Right ventricle myocardium inferior (tissue), 1 donor: ENCODE measurements at places on chromosomes 5 and 9.

DNA sequence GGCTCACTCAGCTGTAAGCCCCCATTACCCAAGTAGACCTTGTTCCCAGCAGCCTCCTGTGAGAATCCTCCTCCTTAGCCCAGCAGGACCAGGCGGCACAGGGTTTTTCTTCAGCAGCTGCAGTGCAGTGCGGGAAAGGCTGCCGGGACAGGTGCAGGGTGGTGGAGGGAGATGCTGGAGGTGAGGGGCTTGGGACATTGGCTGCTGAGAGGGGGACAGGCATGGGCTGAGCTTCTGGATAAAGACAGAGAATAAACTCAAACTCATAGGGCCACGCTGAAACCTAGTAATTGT is 174.7 kb downstream of the CACNA1B start:
- no peak for DNase-seq

- no peak for DNase-seq
Observed at GRCh38 chr5:94793113-94793815, 174.8 kb downstream of the SLF1 start.

- DNase-seq: no peak
Observed at GRCh38 chr9:21016701-21017491, 14.5 kb downstream of the HACD4 start.

DNA sequence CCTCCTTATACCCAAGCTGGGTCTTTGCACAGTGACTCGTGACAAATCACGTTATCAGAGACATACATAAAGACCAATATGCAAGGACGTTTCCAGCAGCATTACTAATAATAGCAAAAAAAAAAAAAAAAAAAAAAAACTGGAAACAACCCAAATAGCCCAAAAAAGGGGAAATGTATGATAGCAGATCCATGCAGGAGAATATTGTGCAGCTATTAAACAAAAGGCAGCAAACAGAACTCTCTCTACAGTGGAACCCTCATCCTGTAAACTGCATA is 37.7 kb downstream of the C5orf15 start:
- DNase-seq: no peak

GRCh38 chr9:79300068-79300467 is 271.7 kb upstream of the TLE4 start:
- no peak for DNase-seq

- no peak for DNase-seq
Observed at GRCh38 chr5:73692981-73693380, 67.0 kb downstream of the ARHGEF28 start.

- no peak for DNase-seq
Observed at GRCh38 chr5:84403773-84404172, 19.1 kb upstream of the EDIL3 start.

- no peak for DNase-seq
Observed at GRCh38 chr9:134253606-134254205, 72.5 kb upstream of the RXRA start.

DNA sequence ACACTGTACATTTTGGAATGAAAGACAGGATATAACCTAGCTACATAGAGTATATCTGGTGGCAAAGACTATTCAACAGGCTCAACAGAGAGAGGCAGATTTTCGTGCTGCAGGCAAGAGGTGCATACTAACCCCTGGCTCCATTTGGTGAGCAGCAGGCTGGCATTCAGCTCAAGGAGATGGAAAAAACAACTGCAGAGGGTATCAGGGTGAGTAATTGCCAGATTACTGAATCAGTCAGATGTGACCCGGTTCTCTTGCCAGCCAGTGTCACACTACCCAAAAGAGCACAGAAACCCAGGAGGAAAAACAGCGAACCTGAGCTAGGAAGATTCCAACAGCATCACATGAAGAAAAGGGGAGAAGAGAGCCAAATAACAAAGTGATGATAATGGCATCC is 130.4 kb upstream of the PRLR start:
- no peak for DNase-seq

DNA sequence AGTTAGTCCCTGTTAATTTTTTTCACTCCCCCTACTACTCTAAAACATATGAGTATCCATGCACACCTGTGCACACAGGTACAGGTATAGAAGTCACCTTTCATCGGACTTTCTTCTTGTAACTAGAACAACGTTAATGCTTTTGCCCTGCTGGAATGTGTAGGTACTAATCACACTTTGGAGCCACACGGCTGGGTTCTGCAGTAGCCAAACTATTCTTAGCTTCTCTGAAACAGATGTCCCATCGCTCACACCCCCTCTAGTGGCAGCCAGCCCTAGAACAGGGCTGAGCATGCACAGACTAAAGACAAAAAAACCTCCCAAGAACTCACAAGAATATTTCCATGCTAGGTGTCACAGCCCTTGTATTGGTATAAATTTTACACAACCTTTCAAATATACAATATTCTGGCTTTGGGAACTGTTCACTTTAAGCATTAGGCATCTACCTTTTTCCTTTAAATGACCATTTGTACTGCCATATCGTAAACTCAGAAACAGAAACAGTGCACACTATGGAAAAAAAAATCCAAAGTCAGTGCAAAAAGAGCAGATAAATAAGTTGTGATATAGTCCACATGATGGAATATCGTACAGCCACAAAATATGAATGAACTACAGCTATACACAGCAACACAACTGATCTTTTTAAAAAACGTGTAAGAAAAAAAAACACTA is 64.0 kb downstream of the RETREG1 start:
- DNase-seq: peak; percentile 88

- DNase-seq: no peak
Observed at GRCh38 chr9:35681341-35682002, 7.7 kb downstream of the CA9 start.

DNA sequence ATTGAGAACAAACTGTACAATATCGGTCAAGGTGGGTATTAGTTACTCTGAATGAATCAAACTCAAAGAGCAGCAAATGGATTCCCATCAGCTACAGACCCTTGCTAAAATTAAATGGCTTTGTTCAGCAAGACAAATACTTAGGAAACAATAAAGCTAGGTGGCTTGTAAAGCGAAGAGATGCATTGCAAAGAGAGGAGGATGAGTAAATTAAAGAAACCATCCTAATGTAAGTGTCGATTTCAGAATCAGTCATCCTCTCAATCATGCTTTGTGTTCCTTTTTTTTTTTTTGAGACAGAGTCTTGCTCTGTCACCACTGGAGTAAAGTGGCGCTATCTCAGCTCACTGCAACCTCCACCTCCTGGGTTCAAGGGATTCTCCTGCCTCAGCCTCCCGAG is 359.2 kb upstream of the ZNF462 start:
- no peak for DNase-seq

DNA sequence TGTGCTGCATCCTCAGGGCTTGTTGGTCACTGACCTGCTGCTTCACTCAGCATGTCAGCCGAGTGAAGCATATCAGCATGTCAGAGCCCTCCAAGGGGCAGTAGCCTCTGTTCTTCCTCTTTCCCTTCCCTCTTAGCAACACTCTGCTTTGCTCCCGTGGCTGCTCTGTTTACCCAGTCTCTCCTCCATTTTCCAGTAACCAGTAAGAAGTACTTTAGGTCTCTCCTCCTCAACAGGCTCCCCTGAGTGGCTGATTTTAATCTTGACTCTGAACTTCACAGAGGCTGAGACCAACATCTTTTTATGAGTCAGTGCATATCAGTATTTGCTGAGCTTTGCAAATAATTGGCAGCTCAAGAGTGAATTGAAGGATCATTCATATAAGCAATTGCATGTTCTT is 18.6 kb upstream of the ADRB2 start:
- no peak for DNase-seq

DNA sequence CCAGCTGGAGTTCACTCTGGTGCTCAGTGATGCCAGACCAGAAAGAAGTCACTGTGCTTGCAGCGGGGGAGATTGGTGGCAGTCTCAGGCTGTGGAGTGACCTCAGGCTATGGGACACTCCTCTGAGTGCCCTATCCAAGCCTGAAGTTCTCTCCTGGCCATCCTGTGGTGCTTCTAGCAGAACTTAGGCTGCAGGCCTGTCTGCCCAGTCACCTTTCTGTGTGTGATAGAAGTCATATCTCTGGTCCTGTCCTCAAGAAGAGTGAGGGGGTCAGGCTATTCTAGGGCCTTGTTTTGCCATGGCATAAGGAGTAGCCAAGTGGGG is 9.3 kb downstream of the PDLIM4 start:
- DNase-seq: no peak

GRCh38 chr5:132267931-132268768 is 10.7 kb downstream of the PDLIM4 start:
- no peak for DNase-seq

GRCh38 chr5:68049053-68049713 is 166.4 kb upstream of the PIK3R1 start:
- DNase-seq: no peak

GRCh38 chr9:129305246-129305645 is 127.2 kb upstream of the IER5L start:
- no peak for DNase-seq

- DNase-seq: no peak
Observed at GRCh38 chr5:84057211-84057610, 327.5 kb downstream of the EDIL3 start.

DNA sequence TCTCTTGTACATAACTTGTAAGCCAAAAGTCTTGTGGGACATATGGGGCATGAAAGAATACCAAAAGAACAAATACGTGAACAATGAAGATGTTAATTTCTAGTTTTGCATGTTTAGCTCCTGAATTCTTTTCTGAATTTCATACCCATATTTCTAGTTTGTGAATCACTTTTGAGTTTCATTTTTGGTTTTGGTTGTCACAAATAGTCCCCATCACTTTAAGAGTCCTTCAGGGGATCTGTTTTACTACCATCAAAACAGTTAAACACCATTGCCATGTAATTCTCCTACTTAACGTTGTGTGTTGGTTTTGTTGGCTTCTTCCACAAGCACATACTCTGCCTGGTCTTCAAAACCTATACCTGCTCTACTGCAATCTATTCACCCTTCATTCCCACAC is 27.0 kb downstream of the VCAN start:
- DNase-seq: no peak

DNA sequence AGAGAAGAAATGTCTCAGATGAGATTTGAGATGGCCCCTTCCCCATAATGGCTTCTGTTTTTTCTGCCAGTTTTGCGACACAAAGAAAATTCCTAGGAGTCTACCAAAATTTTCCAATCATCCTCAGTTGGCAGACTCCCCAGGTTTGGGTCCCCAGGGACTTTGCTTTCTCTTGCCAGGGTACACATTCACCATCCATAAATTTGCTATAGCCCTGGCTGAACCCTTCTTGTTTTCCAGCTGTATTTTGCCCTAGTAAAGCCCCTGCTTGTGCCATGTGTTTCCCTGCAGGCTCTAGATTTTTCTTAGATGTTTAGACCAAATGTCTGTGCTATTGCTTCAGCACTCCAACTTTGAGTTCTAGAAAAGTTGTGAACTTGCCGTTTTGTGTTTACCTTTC is 283.2 kb downstream of the ANXA1 start:
- no peak for DNase-seq

DNA sequence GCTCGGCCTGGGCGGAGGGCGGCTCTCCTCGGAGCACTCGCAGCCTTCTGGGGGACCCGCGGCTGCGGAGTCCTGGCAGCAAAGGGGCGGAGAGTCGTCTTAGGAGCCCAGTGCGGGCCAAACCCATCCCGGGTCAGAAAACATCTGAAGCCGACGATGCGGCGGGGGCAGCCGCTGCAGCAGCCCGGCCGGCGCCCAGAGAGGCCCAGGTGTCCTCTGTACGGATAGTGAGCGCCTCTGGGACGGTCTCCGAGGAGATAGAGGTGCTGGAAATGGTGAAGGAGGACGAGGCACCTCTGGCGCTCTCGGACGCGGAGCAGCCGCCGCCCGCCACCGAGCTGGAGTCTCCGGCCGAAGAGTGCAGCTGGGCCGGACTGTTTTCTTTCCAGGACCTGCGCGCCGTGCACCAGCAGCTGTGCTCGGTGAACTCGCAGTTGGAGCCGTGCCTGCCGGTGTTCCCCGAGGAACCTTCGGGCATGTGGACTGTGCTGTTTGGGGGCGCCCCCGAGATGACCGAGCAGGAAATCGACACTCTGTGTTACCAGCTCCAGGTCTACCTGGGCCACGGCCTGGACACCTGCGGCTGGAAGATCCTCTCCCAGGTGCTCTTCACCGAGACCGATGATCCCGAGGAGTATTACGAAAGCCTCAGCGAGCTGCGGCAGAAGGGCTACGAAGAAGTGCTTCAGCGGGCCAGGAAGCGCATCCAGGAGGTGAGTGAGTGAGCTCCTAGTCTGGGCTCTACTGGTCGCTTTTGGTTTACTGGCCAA is 1.2 kb downstream of the JMY start:
- DNase-seq: no peak

DNA sequence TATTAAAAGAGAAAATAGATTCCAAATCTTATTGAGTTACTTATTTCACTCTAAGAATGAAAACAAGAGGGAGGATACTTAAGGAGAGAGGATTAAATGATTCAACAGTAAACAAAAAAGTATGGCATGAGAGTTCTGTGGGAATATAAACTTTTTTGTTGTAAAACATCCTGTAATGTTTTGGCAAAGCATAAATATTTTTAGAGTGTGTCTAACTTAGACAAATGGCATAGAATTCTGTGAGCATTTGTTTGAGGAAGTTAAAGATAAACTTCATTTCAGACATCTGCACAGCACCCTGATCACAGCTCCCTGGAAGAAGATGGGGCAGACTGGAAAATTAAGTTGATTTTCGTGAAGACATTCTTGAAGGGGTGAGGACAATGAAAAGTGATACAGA is 246.8 kb upstream of the HAPLN1 start:
- no peak for DNase-seq

DNA sequence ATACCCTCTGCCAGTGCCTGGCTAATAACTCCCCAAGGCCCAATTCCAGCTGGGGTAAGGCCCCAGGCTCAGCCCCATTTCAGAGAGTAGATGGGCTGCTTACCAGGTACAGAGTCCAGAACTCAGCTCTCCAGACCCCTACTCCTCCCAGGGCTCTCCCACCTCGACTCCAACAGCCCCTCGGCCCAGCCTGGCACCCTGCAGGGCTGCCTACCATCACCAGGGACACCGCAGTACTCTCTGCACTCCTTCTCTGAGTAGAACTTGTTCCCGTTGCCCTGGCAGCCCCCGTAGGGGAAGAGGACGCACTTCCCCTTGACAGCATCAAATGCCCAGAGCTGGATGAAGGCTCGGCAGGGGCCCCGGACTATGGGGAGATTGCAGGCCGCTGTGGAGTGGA is 17.4 kb downstream of the AMBP start:
- DNase-seq: no peak

DNA sequence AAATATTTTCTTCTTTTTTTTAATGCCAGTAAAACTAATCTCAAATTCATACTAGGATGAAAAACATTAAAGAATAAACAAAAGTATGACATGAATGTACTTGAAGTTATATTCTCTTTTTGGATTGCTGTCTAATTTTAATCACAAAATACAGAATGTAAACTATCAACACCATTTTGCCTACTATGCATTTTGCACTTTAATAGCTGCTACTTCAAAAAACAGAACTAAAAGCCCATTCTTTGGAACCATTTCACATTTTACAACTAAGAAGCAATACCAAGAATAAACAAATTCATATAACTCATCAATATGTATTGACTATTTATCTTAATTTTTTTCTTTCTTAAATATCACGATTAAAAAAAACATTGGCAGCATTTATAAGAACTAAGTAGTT is 58.1 kb downstream of the ADAMTS6 start:
- DNase-seq: no peak
